ENCODE measurements at places on chromosomes 4 and X. TPM values are rescaled to one million over a fixed set of nuclear protein-coding genes. Genes with fewer than 3 reads are reported as not detected.

The SPINK2 gene
- not detected for total RNA-seq

The FABP2 gene
- total RNA-seq: not detected

The TRIM75 gene
- total RNA-seq: not detected

The EMD gene
- total RNA-seq: 71.9 TPM

The SYAP1 gene
- total RNA-seq: 30.3 TPM

The SLIT2 gene
- 2.2 TPM for total RNA-seq

The KIT gene
- total RNA-seq: 0.83 TPM

The TBC1D14 gene
- total RNA-seq: 89.5 TPM
